ENCODE measurements at places on chromosomes 7 and 10. TPM values are rescaled to one million over a fixed set of nuclear protein-coding genes. Genes with fewer than 3 reads are reported as not detected.
A peak's percentile ranks its signal among the peaks of the same experiment; 100 is the strongest.

GRCh38 chr10:111138544-111138943 is 61.7 kb downstream of the ADRA2A start:
- DNase-seq: no peak

The GBX1 gene
- total RNA-seq: not detected

- no peak for DNase-seq
These were observed 754 bp upstream of the PHYHIPL start for GRCh38 chr10:59175538-59176240.

DNA sequence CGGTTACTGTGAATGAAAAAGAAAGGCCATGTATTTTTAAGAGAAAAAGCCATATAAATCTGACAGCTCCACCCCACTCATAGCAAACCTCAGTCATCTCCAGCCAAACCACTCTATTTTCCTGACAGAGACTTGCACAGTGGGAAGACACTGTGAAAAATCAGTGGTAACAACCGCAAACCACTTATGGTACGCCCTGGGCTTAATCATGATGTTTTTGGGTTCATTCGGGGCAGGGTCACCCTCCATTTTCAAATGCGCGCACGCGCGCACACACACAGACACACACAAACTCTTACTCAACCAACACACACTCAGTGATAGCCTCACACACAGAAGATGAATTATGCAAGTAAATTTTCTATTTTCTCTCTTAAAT is 82.1 kb upstream of the HPS1 start:
- DNase-seq: no peak

DNA sequence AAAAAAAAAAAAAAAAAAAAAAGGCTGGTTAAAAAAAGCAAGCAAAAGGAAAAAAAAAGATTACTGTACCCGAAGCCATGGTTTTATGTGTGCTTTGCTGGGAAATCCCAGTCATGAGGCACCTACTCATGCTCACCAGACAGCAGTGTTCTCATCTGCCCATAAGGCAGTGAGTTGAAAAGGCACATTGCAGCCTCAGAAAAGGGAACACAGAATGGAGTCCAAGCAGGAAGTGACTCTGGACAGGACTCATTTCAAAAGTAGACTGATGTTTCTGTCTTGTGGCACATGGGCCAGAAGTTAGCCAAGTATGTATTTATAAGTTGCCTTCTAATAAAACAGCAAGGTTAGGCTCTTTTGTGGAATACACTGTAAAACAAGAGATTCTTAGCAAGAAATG is 40.2 kb downstream of the PDSS1 start:
- no peak for DNase-seq

The WNT16 gene
- total RNA-seq: not detected

GRCh38 chr10:26323219-26323618 is 106.6 kb downstream of the GAD2 start:
- no peak for DNase-seq

DNA sequence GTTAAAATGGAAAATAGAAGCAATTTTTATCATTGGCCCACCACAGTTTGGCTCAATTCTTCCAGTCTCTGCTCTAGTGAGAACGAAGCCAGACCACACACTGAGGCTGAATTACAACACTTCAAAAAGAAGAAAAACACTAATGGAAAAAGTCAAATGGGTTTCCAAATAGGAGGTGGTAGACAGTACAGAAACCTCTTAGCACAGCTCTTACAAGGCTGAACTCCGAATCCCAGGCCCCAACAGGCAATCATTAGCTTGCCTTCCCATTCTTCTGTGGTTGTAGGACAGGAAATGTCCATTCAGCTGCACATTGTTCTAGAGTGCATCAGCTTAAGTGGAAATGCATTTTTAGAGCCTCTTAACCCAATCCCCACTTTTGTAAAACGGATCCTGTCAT is 115.1 kb upstream of the MEOX2 start:
- no peak for DNase-seq

The TMEM229A gene
- total RNA-seq: not detected

The GFRA1 gene
- not detected for total RNA-seq

The FOXP2 gene
- total RNA-seq: not detected

- no peak for DNase-seq
These were observed 654.7 kb upstream of the ZWINT start for GRCh38 chr10:57015595-57016318.

- DNase-seq: peak; percentile 68
These were observed at the start of gene BMI1 for GRCh38 chr10:22320591-22321155. Gene BMI1, plus strand, starts transcription at chr10:22321099. Its CDS starts 5,351 bp downstream, at chr10:22326450.

DNA sequence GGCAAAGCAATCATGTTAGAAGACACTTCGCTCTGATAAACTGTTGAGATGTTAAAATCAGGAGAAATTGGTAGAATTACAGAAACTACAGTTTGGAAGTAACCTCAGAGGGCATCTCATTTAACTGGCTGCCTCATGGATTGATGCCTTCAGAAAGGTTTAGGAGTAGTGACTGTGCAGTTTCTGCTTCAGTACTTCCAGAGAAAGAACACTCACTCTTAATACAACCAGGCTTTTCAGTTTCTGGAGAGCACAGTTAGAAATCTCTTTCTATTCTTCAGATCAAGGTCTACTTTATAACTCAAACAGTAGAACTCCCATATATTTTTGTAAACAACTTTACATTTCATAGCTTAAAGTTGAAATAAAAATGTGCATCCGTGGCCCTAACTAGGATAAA is 1358.9 kb upstream of the LRRTM3 start:
- no peak for DNase-seq

GRCh38 chr10:33660329-33660728 is 325.9 kb upstream of the NRP1 start:
- DNase-seq: no peak

DNA sequence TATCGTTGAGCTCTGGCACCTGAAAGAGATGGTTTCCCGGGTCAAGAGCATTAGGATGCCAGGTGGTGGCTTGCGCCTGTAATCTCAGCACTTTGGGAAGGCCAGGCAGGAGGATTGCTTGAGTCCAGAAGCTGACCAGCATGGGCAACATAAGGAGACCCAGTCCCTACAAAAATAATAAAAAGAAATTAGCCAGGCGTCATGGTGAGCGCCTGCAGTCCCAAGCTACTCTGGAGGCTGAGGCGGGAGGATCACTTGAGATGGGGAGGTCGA is 6.1 kb upstream of the KCP start:
- no peak for DNase-seq

The STYXL1 gene
- total RNA-seq: 20.0 TPM

The FASTK gene
- 94.1 TPM for total RNA-seq

GRCh38 chr10:78045237-78045636 is 11.6 kb downstream of the RPS24 start:
- DNase-seq: no peak

The SPAM1 gene
- total RNA-seq: not detected

DNA sequence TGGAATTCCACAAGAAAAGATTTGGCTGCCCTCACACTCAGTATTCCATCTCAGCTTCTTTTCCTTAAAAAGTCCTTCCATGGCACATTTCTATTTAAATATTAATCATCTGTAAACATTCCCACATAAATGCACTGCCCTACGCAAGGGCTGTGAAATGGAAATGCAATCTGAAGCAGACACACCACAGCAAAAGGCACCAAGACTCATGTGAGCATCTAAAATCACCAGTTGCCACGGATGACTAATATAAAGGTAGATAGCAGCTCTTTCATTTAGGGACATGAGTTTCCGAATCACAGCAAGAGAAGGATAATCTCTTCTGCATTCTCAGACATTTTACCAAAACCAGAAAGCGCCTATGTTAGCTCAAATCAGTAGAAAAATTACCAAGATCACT is 31.6 kb downstream of the COA1 start:
- no peak for DNase-seq

The MYO3A gene
- not detected for total RNA-seq

GRCh38 chr7:41698726-41699125 is 4.2 kb downstream of the INHBA start:
- no peak for DNase-seq

DNA sequence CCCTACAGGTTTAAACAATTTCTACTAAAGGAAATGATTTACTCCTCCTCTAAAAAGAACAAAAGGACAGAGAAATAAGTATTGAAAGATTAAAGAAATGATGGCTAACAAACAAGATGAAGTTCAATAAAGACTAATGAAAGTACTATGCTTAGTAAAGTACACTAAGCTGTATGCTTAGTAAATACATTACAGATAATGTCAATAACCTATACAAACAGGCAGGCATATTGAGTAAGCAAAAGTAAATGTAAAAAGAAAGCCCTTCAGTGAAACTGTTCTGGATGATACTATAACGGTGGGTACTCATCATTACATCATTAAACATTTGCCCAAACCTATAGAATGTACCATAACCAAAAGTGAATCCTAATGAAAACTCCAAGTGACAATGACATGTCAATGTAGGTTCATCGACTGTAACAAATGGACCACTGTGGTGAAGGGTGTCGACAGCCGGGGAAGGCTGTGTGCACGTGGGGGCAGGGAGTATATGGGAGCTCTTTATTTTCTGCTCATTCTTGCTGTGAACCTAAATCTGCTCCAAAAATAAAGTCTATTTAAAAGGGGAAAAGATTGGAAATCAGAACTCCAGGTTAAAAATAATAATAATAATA is 34.0 kb downstream of the CYTH3 start:
- no peak for DNase-seq

The RASSF4 gene
- 1.9 TPM for total RNA-seq

DNA sequence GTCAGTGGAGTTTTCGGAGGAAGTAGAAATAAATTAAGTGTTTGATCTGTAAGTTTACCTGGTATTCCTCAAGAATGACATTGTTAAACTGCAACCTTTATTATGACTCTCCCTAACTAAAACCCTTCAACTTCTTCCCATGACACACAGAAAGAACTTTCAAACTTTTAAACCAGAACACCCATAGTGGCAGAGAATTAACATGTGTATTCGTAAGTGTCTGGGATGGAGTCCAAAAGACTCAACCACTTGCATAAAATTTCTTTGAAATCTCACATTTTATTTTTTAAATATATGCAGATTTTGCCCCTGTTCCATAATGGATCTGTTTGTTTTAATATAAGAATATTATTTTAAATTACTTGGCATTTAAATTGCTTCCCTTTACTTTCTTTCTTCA is 54.6 kb upstream of the PLXNA4 start:
- no peak for DNase-seq

DNA sequence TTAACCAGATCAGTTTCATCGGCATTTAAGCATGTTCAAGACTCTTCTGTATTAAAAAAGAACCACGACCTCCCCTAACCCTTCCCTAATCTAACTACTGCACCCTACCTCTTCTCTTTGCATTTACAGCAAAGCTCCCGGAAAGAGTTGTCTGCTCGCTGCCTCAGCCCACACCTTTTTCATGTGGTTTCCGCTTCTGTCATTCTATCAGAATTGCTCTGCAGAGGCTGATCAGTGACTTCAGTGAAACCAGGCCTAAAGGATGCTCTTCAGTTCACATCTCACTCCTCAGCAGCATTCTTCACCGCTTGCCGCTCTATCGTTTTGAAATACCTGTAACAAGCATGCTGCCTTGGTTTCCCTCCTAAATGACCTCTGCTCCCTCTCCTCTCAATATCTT is 160.9 kb downstream of the SDK1 start:
- peak; percentile 86 for DNase-seq

The SPDYE6 gene
- not detected for total RNA-seq

DNA sequence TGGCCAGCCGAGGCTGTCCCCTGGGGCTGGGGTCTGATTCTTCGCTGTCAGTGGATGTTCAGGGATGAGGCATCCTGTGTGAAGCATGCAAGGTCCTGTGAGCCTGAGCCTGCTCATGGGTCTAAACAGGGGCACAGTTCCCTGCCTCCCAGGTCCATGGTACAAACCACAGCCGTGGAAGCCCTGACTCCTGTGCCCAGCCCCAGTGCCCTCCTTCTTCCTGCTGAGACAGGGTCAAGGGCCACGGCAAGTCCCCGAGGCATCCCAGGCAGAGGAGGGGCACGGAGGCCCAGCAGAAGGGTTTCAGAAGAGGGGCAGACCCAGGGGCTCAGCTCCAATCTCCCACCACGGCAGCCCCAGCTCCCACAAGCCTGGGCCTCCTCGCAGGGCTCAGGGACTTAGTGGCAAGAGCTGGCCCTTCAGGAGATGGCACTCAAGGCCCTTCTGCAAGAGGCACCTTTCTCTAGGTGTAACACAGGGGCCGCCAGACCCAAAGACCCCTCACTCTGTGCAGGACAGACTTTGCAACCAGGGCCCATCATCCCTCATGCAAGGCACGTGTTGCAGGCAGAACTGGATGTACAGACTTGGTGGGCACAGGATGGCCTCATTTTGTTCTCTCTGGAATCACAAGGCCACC is 248.8 kb downstream of the TCERG1L start:
- no peak for DNase-seq

DNA sequence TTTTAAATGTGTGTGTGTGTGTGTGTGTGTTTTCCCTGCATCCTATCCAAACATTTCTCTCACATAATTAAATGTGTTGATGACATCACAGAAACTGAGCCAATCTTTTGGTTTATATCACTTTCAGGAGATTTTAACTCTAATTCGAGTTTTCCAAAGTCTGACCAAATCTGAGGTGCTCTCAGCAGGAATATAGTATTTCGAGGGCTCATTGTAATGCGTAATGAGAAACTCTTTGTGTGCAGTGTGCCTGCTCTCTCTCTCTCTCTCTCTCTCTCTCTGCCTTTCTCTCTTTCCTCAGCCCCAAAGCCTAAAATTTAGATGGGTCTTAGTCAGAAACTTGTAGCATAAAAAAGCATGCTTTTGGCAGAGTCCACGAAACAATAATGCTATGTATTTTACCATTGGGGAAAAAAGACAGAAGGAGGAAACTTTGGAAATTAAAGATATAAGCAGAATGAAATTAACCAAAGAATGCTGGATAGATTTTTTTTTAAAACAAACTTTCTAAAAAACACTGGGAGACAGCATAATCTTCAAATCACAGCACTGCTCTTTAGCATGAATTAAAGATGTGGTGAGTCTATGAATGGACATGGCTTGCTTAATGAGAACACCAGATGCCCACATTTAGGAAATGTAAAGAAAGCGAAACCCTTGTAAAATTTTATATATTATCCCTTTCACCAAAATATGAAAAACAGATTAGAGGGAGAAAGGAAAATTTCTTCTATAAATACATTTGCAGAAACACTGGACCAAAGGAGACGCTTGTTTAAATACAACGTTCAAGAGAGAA is 206.8 kb upstream of the HABP2 start:
- no peak for DNase-seq

The EBLN1 gene
- not detected for total RNA-seq

- DNase-seq: no peak
These were observed 970.2 kb downstream of the SORCS3 start for GRCh38 chr10:105611244-105611798.

All from naive thymus-derived CD4-positive, alpha-beta T cell (primary cell).